ENCODE measurements at places on chromosomes 13 and 19.
A peak's percentile ranks its signal among the peaks of the same experiment; 100 is the strongest.

DNA sequence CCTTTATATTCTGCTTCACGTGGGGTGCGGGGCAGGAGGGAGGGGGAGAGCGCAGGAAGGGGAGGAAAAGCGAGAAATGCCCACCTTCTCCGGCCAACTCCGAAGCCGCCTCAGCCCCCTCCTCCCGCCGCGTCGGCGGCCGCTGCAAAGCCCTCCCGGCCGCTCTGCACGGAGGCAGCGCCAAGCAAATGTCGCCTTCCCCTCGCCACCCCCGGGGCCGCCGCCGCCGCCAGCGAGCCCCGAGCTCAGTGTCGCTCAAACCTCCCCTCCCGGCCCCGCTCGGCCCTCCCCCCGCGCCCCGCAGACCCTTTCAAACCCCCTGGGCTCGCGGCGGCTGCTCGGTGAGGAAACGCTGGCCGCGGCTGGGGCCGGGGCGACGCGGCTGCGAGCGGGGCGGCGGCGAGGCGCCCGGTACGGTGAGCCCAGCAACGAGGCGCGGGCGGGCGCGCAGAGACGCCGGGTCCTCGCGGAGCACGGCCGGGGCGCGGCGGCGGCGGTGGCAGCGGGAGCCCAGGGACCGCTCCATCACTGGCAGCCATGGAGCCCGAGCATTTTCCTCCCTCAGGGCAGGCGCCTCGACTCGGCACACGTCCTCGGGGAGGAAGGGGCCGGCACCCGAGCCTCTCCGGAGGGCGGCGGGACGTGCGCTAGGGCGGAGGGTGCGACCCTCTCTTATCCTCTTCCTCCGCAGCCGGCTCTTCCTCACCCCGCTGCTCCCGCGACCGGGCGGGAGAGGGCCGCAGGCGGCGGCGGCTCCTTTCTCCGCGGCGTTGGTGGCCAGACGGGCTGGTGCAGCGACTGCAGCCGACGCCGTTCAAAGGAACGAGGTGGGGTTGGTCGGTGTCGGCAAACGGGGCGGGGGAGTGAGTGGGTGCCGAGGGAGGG is 463 bp upstream of the TSC22D1 start:
- DNase-seq = peak; percentile 24

DNA sequence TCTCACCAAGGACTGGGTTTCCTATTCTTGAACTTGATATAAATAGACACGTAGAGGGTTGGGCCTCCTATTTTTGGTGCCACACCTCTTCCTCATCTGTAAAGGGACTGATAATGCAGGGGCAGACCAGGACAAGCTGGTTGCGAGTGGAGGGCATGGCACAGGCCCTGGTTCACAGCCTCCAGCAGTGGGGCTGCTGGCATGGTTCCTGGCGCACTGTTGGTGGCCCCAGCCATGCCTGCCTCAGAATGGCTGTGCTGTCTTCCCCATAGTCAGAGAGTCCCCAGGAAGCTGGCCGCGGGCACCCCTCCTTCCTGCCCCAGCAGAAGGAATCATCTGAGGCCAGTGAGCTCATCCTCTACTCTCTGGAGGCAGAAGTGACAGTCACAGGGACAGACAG is 10.5 kb upstream of the OVOL3 start:
- no peak for DNase-seq

GRCh38 chr19:42199440-42200115 is 17.9 kb downstream of the DEDD2 start:
- DNase-seq = no peak

DNA sequence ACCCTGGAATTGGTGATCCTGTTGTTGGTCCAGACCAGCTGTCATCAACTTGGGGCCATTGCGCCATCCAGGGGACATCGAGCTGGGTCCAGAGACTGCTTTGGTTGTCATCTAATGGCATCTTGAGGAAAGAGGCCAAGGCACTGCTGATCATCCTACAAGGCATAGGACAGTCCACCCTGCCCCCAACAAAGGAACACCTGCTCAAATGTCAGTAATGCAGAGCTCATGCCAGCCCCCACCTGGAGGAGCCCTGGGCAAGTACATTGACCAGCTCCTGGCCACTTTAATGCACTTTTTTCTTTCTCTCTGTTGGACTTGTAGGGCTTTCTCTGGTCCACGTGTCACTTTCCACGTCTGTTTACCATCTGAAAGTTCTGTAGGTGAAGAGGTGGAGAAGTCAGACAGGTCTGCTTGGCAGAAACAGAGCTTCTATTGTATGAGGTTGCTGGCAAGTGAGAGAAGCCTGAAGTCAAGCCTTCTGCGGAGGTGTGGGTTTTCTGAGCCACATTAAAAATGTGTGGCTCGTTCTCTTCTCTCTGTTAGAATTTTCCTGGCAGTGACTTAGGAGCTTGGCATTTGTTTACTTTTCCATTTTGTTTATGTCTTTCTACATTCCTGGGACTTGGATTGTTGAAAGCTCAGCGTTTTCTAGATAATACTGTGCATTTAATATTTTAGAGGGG is 124.0 kb upstream of the RNF113B start:
- no peak for DNase-seq

DNA sequence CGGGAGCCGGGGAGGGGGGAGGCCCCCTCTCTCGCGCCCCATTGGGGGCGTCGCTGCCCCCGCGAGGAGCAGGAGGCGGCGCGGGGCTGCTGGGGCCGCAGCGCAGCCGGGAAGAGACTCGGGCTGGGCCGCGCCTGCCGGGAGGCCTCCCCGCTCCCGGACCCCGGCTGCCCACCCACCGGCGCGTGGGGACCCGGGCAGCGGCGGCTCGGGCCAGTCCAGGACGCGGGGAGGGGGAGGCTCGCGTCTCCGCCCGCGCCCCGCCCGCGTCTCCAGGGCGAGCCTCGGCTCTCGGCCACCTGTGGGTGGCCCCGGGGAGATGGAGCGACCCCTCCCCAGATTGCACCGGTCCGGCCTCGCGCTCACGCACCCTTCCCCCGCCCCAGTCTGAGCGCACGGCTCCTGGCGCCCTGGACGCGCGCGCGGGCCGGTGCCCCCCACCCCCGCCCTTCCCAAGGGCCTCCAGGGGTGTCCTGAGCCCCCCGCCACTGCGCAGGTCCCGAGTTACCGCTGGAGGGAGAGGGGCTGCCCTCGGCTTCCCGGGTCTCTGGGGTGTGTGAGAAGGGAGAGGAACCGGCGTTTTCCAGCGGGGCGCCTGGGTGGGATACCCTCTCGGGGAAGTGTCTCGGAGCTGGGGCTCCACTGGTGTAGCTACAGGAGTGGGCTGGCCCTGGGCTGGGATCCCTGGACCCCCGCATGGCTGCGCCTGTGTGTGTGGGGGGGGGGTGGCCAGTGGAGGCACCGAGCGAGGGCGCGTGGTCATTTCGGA is 645 bp downstream of the PALM start:
- no peak for DNase-seq

DNA sequence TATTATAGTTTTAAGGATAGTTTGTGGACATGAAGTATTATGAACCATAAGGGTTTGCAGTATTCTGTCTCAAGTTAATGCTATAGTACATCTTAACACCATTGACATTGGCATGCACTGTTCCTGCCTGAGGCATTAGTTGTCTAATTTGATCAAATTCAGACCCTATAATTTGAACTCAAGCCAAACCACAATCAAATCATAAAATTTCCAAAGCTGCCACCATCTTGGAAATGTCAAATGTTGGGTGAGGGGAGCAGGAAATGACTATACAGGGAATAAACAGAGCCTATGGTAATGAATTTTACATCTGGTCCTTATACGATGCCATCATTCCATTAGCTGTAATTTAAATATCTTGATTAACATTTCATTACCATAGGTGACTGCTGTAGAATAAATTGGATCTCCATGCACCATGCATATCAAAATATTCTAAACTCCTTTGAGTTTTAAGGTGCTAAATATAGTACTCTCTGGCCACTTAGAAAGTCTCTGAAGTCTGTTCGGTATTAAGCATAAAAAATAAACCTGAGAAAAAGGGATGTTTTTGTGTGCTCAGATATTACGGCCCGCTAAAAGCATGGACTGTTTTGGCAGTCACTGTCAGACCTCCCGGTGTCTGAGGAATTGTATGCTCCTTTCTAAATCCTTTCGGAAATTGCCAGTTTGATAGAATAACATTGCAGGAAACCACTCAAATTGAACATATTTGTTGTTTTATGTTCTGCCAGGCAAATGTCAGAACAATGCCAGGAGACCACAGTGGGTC is 257.7 kb downstream of the SPRY2 start:
- DNase-seq = no peak

DNA sequence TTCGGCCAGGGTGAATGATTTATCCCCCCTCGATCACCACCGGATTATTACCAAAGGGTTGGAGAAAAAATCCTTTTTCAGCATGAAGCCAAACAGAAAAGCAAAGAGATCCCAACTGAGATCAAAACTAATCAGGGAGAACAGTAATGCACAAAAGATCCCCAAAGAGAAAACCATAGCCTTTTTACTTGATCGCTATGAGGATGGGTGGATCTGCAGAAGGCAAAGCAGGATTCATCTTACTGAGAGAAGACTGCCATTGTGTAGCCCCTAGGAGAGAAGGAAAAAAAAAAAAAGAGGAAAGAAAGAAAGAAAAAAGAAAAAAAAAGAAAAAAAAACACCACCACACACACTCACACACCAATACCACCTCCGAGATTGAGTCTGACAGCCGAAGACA is at the start of gene FGF14:
FGF14 (minus strand) TSS at position 283 of the 400 bp plus-strand sequence.
- no peak for DNase-seq

GRCh38 chr13:97004886-97005285 is 10.6 kb upstream of the OXGR1 start:
- DNase-seq = no peak

DNA sequence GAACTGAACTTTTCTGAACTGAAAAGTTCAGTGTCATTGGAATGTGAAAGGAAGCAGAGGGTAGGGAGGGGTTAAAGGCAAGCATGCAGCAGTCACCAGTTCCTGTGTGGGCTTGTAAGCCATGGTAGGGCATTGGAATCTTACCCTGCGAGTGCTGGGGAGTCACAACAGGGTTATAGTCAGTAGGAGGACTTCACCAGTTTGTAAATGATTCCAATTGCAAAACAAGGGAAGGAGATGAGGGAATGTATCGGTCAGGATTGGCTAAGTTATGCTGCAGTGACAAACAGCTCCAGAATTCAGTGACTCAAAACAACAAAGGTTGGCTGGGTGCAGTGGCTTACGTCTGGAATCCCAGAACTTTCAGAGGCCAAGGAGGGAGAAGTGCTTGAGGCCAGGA is 12.8 kb downstream of the LYPD3 start:
- DNase-seq = no peak

DNA sequence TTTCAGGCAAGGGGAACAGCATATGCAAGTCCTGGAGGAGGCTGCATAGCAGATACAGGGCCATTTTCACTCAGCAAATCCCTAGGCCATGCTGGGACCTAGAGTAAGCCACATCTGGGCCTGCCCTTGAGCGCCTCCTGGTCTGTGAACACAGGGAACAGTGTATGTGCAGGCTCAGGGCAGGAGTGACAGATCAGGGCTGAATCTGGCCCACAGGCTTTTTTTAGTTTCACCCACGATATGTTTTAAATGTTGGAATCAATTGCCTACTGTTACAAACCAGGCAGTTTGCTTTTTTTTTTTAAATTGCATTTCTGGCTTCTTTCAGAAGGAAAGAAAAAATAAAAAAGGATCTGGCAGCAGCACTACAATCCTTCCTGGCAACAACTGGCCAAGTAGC is 1.5 kb upstream of the TMEM145 start:
- DNase-seq = no peak

DNA sequence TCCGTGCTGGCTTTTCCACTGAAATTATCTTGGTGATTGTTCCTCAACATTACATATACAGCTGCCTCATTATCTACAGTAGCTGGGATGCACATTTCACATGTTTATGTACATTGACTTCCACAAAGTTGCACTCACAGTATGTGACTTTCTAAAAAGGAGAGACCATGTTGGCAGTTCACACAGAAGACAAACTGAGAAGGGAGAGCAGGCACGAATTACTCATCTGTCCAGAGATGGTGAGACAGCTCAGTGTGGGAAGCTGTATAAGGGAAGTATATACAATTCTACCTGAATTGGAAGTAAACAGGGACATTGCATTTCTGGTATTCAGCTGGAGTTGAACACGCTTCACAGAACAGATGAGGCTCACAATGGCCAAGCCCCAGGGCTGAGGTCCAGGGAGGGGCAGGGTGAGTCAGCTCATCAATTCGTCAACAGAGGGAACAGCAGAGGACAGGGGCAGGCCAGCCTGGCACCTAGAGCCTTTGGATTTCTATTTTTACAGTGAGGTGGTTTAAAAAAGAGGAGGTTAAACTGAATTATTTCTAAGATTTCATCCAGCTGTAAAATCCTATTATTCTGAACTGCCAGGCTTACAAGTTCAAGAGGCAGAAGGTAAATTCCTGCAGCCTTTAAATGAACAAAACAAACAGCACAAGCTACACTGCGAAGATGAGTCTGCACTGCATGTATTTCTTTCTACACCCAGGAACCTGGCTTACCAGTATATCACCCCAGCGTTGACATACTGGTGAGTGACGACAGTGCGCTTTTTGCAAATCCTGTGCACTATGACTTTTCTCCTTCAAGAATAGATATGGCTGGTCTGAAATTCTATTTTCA is 9.8 kb downstream of the PARP4 start:
- DNase-seq = no peak

DNA sequence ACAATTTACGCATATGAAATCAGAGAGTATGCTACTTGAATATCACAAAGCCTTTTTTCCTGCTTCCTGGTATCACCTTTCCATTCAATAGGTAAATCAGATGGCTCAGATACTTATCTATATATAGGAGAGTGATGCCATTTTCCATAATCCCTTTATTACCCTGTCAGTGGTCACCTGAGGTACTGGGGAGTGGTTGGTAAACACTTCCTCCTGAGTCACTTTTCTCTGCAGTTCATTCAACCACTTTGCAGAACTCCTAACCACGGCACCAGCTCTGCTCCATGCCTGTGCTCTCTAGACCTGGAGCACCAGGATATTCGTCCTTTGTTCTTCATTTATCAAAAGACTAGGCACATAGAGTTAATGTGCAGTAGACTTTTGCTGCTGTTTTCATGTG is 748.5 kb upstream of the KLHL1 start:
- no peak for DNase-seq

DNA sequence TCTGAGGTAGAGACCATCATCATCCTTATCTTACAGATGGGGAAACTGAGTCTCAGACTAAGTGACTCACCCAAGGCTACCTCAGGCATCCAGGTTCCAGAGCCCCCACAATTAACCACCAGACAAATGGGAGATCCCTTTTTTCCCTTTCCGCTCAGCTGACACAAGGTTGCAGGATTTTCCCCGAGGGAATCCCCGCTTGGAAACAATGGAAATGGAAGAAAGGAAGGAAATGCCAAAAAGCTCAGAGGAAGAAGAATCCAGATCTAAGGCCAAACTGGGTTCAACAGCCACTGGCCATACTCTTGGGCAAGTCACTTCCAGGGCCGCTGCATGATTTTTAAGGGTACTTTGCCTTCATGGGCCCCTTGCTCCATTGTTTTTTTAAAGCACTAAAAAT is 1.6 kb downstream of the ZNF71 start:
- DNase-seq = no peak

GRCh38 chr19:293436-294110 is 2.4 kb upstream of the PLPP2 start:
- no peak for DNase-seq

- DNase-seq = no peak
Measured at GRCh38 chr13:49608651-49609331, 19.5 kb upstream of the ARL11 start.

- DNase-seq = no peak
Measured at GRCh38 chr13:93328943-93329342, 102.3 kb downstream of the GPC6 start.

GRCh38 chr13:66503890-66504289 is 726.2 kb downstream of the PCDH9 start:
- DNase-seq = no peak

GRCh38 chr13:75832812-75833211 is 196.7 kb downstream of the LMO7 start:
- DNase-seq = no peak

- DNase-seq = no peak
Measured at GRCh38 chr19:49818649-49819370, 721 bp downstream of the MED25 start.

GRCh38 chr19:1661995-1662394 is 9.6 kb upstream of the TCF3 start:
- DNase-seq = no peak

Data from thoracic aorta (tissue), 2 donors.